ENCODE measurements at places on chromosomes 4 and X.

DNA sequence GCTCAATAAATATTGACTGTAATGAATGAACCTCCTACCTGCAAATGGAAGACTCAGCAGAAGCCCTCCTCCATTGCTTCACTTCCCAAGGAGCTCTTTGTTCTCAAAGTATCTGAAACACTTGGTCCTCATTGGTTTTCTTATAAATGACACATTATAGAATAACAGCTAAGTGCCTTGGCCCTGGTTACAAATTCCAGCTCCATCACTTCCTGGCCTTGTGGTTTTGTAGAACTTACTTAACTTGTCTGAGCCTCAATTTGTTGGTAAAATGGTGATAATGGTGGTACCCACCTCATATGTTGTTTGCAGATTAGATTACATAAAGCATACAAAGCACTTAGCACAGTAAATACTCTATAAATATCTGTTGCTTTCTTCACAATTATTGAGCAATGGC lies 25.2 kb upstream of the SMIM20 start:
- DNase-seq = peak; percentile 23

GRCh38 chr4:40546506-40546905 lies 83.2 kb downstream of the RBM47 start:
- DNase-seq = no peak

DNA sequence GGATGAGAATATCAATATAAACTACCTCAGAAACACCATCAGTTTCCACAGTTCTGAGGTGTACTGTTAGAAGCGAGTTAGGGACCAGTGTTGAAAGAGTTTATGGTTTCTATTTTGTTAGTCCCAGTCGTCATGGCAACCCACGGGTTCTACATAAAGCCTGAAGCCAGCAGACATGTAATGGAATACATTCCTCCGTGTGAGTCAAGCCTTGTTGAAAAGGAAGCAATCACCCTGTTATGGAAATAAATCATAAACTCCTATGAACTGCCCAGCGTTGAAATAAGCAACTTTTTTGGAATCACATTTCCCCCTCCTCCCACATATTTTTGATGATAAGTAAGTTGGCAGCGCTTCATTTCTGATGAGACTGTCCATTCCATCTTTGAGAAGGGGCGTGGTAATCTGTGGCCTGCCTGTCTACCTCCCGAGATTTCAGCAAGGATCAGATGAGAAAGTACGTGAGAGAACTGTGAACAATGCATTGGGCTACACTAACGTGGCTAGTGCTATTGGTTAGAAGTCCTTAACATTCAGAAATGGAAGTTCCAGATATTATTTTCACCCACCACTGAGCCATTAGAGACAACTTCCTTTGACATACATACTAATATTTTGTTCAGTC lies 40.4 kb upstream of the PDHA1 start:
- DNase-seq = no peak

DNA sequence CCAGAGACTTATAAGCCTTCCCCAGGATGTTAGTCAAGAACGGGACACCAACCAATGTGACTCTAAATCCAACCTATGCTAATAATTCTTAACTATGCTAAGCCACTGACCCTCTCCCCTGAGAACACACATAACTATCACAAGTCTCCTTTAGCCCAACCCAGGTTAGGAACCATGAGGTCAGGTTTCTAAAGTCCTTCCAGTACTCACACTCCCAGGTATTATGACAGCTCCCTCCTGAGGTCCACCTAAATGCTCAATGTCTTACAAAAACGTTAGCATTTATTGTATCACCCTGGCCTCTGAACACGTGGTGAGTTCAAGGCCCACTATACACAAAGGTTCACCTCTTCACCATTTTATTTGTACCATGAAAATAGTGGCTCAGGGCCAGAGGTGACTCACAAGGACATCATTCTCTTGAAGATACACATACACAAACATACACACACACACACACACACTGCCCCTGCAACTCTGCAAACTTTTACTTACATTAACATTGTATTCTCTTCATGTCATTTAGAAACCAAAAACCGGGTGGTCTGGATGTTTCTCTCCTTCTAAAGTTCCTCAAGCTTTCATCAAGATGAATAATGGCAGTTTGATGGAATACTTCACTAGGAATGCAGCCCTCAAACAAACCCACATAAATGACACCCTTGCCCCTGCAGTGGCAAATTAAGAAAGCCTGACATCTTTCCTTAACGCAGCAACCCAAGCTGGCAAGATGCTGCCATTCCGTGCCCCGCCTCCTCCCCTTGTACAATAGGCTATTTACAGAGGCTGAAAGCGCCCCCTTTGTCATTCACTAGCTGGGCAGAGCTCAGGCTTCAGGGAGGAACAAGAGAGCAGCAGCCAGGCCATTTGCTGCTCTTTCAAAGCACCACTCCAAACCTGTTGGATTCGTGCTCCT lies 17.7 kb downstream of the ACSL1 start:
- peak; percentile 55 for DNase-seq

DNA sequence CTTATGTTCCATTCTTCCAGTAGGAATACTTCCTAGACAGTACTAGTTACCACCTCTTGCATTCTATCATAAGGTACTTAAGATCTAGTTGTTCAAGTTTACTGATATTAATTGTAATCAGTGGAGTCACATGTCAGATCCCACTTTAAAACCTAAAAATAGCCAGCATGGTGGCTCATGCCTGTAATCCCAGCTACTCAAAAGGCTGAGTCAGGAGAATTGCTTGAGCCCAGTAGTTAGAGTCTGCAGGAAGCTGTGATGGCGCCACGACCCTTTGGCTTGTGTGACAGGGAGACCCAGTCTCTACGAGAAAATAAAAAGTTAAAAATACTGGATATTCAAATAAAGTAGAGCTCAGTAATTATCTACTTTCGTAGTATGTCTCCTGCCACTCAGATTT lies 57.7 kb downstream of the MAD2L1 start:
- DNase-seq = no peak

GRCh38 chr4:8553216-8553615 lies 27.0 kb upstream of the GPR78 start:
- no peak for DNase-seq

DNA sequence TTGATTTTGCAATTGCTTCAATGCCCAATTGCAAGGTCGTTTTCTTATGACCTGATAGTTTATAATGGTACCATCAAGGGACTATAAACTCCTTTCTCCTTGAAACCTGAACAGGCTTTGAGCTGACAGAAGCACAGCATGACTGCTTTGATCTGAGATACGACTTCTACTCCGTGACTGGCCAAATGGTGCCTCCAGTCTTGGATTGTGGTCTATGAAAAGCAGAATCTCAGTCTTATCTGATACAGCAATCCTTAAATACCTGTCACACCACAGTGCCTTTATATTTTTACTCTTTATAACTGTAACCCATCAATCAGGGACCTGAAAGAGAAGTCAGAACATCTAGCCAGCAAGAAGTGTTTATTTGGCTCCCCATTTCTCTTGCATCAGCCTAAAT lies 93.1 kb downstream of the DOCK11 start:
- DNase-seq = no peak

DNA sequence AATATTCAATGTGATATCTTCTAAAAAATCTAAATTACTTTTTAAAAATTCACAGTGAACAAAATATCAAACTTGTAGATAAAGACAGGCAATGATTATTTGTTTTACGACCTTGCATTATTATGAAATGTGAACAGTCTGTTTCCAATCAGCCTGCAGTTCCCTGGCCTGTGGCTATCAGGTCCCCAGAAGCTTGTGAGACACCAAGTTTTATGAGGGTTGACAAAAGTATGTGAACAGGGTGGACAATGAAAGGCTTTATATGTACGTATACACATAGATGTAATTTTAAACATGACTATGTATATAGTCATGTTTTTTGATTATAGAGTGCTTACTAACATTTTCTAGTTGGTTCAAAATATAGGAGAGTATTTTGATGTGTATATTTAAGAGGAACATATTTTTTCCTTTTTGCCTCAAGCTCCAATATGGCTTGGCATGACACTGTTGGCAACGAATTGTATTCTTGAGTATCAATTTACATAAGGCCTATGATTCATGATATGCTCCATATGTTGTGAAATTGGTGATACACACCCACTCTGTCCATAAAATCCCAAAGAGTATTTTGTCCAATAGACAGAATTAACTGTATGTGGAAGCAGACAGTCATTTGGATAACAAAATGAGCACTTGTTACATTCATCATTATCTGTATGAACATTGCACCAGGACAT lies 55.7 kb downstream of the BTC start:
- no peak for DNase-seq

DNA sequence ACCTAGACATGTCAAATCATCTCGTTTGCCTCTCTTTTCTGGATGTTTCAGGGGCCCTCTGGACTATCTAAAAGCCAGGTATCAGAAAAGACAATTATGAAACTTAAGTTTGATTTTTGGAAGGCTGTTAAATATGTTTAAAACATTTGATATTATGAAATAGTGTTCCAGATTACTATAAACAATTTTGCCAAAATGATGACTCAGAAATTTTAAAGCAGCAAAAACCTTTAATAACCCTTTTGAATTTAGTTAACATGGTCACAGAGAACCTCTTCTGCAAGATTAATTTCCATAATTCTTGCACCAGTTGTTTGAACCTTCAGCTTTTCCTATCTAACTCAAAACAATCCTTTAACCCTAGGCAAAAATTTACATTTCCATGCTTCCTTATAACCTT lies 18.8 kb upstream of the FAM47E start:
- no peak for DNase-seq

DNA sequence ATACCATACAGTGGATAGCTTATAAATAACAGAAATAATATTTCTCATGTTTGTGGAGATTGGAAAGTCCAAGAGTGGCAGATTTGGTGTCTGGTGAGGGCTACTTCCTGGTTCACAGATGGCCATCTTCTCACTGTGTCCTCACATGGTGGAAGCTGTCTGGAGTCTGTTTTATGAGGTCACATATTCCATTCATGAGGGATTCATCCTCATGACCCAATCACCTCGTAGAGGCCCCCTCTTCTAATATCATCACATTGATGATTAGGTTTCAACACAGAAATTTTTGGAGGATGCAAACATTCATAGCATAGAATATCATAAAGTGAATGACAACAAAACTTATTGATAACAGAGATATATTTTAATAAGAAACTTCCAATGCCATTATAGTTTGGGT lies 568.0 kb downstream of the STIM2 start:
- no peak for DNase-seq

GRCh38 chrX:119237562-119237942 lies 1.5 kb downstream of the PGRMC1 start:
- DNase-seq = peak; percentile 13

GRCh38 chrX:34656842-34657725 lies at the start of gene TMEM47:
TSS of gene TMEM47 (minus strand) at chrX:34657285. CDS start at chrX:34657029, 256 bp downstream.
- DNase-seq = peak; percentile 62

DNA sequence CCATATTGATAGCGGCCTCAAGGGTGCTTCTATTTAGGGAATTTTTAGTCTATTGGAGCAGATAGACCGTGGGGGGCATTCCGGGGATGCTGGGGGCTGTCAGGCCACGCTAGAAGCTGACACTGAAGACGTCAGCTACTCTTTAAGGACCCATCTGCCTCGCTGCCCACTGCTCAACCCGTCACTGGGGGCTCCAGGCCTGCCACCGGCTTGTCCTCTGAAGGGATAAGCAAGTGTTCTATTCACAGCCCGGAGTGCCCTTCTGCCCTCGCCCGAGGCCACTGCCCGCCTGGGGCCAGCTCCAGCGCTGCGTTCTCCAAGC lies 679 bp upstream of the MSL3 start:
- DNase-seq = no peak

- DNase-seq = peak; percentile 86
Observed at GRCh38 chr4:159677521-159677920, 574.6 kb downstream of the RAPGEF2 start.

DNA sequence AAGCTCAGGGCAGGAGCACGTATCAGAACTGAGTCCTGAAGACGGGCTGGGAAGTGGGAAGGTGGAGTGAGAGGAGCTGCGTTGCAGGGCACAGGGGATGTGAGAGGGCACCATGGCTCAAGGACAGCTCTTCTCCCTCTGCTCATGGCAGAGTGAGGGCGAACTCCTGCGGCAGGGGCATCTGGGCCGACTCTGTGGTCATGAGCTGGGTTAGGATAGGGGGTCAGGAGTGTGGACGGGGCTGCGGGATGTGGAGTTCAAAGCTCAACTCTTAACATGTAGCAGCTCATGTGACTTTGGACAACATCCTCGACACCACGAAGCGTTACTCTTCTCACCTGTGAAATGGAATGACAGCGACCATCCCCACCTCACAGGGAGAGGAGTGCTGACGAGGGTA lies 19.4 kb upstream of the SORCS2 start:
- DNase-seq = no peak

- no peak for DNase-seq
Observed at GRCh38 chr4:7150036-7150635, 42.2 kb upstream of the SORCS2 start.

DNA sequence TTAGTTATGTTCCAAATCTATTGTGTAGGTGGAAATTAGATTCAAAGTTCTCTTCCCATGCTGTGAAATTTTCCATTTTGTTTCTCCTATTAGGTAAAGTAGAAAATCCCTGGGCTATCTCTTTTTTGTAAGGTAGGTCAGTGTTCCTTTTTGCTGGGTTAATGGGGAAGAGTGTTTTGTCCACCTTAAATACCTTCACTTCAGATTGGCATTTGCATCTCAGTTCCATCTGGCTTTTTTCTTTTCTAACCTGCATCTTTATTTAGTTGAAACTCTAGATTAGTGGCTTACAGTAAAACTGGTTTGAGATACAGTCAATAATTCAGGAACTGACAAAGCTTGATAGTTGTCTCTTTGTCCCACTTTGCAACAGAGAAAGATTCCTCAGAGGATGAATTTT lies 1115.8 kb downstream of the PDHA2 start:
- DNase-seq = no peak

DNA sequence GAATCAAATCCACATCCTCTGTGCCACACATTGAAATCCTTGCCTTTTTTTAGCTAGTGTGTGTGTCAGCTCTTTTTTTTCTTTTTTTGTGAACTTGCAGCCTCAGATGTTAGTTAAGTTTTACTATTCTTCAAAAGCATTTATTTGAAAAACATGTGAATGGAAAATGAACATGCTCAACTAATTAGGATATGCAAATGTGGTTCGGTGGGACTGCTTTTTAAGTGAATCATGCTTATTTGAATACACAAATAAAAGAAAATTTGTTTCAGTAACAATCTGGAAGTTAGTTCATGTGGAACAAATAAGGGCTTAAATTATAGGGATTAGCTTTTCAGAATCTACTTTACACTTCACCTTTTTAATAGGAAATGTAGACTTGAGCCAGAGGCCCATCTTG lies 751.5 kb upstream of the FAM241A start:
- no peak for DNase-seq

- peak; percentile 15 for DNase-seq
Observed at GRCh38 chr4:94934201-94934600, 176.4 kb downstream of the BMPR1B start.
